Adrenal gland (tissue), 19 donors: ENCODE measurements at places on chromosomes 12 and 14.
A peak's percentile ranks its signal among the peaks of the same experiment; 100 is the strongest.

GRCh38 chr14:95359994-95360826 is 40.5 kb upstream of the CLMN start:
- DNase-seq = no peak

- no peak for DNase-seq
These were observed 70.3 kb downstream of the STON2 start for GRCh38 chr14:81329640-81330381.

GRCh38 chr12:80589077-80589476 is 118.4 kb upstream of the MYF6 start:
- DNase-seq = no peak

DNA sequence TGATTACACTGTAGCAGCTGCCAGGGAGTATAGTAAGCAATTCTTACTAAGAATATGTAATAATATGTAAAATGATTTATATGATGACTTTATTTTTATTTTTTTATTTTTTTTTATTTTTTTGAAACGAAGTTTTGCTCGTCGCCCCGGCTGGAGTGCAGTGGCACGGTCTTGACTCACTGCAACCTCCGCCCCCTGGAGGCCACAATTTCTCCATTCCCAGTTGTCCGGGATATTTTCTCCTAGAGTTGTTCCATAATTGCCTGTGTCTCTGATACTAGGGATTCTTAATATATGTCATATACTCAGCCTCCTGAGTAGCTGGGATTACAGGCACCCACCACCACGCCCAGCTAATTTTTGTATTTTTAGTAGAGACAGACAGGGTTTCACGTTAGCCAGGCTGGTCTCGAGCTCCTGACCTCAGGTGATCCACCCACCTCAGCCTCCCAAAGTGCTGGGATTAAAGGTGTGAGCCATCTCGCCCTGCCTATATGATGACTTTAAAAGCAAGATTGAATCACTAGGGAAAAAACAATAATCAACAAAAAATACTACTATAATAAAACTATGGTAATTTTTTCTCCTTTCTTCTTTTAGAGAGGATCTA is 12.2 kb upstream of the ITPR2 start:
- DNase-seq = peak; percentile 88

GRCh38 chr14:90019824-90020523 is 41.8 kb upstream of the KCNK13 start:
- DNase-seq = no peak

DNA sequence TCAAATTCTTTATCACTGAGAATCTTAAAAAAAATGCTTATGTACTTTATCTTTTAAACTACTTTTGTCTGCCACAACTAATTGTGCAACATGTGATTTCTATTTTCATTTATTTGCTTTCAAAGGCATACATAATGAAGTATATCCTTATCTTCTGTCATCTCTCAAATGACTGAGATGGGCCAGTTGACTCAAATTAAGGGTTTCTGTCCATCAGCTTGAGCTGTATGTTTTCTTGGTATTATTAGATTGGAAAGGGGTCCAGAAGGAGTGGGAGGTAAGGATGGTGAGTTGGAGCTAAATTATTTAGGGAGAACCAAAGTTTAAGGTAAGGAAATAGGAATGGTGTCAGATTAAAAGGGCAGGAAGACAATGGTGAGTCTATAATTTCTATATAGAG is 408.4 kb upstream of the SEL1L start:
- DNase-seq = no peak

DNA sequence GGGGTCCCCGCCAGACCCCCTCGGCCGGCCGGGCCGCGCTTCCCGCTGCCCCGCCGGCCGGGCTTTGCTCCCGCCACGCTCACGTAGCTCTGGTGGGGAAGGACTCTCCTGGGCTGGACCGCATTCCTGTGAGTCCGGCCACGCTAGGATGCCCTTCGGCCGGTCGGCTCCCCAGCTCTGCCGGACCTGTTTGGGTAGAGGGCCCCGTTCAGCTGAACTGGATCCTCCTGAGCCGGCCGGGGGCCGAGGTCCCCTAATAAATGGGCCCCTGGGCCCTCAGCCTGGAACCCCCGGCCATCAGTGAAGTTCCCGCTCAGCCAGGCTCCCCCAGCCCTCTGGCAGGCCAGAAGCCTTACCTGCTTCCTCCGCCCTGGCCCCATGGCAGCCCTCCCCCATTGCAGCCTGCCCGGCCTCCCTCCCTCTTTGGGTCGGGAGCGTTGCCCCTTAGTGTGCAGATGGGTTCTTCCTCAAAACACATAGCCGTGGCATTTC is 593 bp downstream of the UNC119B start:
- no peak for DNase-seq

DNA sequence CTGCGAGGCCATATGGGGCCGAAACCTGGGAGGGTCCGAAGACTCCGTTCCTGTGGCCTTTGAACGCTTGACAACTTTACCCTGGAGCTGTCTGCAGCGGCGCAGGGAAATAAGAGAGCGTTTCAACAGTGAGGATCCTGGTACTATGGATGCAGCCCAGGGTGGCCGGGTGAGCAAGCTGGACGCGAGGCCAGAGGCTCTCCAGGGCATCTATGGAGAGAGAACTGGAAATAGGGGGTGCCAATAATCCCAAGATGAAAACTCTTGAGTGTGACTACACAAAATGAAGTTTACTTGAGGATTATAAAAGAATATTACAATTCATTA is 1.1 kb upstream of the ABCC9 start:
- DNase-seq = no peak

- peak; percentile 80 for DNase-seq
These were observed 15.1 kb upstream of the PLEK2 start for GRCh38 chr14:67426983-67427606.

GRCh38 chr12:117878605-117879004 is 90.2 kb downstream of the KSR2 start:
- DNase-seq = no peak

- no peak for DNase-seq
These were observed 31.4 kb downstream of the NUBPL start for GRCh38 chr14:31592631-31593030.
